Gastroesophageal sphincter (tissue), 4 donors: ENCODE measurements at places on chromosomes 6 and 20.
A peak's percentile ranks its signal among the peaks of the same experiment; 100 is the strongest.

DNA sequence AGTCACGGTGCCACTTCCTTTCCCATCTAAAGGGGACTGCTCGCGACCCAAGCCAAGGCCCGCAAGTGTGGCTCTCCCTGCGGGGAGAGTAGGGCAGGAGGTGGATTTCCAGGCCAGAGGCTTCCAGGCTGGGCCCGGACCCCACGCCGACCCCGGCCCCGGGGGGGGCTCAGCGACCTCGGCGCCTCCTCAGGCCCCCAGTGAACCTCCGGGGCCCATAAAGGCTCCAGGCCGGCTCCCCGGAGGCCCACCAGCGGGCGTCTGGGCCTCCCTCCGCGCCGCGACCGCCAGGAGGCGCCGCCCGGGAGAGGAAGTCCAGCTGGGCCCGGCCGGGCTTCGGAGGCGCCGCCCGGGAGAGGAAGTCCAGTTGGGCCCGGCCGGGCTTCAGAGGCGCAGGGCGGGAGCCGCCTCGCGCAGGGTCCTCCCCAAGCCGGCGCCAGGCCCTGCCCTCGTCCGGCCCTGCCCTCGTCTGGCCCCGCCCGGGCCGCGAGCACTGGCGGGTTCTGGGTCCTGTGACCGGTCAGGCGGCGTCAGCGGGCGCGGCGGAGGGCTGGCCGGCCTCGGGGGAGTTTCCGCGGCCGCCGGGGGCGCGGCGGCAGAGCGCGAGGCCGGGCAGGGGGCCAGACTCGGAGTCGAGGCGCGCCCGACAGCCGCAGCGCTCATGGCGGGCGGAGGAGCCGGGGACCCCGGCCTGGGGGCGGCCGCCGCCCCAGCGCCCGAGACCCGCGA lies at the start of gene RAB32:
Gene RAB32 (plus strand): TSS at position 623 of the 729 bp plus-strand sequence. CDS start 39 bp downstream, at position 662.
- peak within 1 kb of the TSS; percentile 70 for H3K4me3 ChIP-seq
- peak within 1 kb of the TSS; percentile 90 for H3K27ac ChIP-seq
- H3K36me3 ChIP-seq = no peaks in the 10 kb centered on the region
- ATAC-seq = peak; percentile 97

GRCh38 chr20:15865553-15865952 lies 707.7 kb downstream of the KIF16B start:
- no peaks in the 10 kb centered on the region for H3K36me3 ChIP-seq
- H3K27me3 ChIP-seq = no peaks in the 10 kb centered on the region
- no peak for ATAC-seq

- H3K4me1 ChIP-seq = peaks cover 7% of the 10 kb centered on the region
- no peaks in the 10 kb centered on the region for H3K36me3 ChIP-seq
- ATAC-seq = no peak
- H3K27me3 ChIP-seq = peaks cover 100% of the 10 kb centered on the region
Observed at GRCh38 chr20:38725148-38725901, 1.0 kb downstream of the SLC32A1 start.

GRCh38 chr6:108804956-108805355 lies 43.3 kb upstream of the ARMC2 start:
- H3K27ac ChIP-seq = no peak overlapping the region
- no peak overlapping the region for H3K4me3 ChIP-seq
- no peak for ATAC-seq

GRCh38 chr20:3080939-3081388 lies 3.6 kb downstream of the AVP start:
- no peak overlapping the region for H3K27ac ChIP-seq
- H3K27me3 ChIP-seq = peaks cover 74% of the 10 kb centered on the region
- ATAC-seq = peak; percentile 58
- no peaks in the 10 kb centered on the region for H3K4me1 ChIP-seq
- no peak overlapping the region for H3K4me3 ChIP-seq

- H3K27ac ChIP-seq = no peak overlapping the region
- H3K27me3 ChIP-seq = no peaks in the 10 kb centered on the region
- H3K4me1 ChIP-seq = no peaks in the 10 kb centered on the region
- no peak for ATAC-seq
- no peak overlapping the region for H3K4me3 ChIP-seq
Observed at GRCh38 chr6:142238881-142239280, 62.9 kb upstream of the ADGRG6 start.

DNA sequence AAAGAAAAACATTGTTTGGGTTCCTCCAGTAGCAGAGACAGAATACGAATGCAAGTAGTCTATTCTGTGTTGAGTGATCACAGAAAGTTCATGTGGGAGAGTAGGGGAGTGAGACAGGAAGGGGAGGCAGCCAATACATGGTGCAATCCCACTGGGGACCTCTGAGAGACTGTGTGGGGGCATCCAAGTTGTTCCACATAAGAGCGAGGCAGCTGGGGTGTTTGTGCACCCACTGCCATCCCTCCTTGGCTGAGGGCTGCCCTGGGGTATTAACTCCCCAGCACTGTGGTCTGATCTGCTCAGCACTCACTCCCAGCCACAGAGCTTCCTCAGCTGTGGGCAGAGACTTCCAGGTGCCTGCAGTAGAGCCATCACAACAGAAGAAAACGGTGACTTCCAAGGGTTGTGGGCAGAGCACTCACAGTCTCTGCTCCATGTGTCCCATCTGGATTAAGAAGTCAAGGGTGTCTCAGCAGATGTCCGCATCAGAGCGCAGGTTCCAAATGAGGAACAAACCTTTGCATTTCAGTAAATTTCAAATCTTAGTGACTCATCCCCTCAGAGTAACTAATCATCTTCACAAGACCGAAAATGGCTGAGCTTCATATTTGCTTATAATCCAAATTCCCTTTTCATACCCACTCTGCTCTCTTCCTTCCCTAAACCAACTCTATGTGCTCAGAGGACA lies 101.9 kb upstream of the NAA20 start:
- H3K27me3 ChIP-seq = no peaks in the 10 kb centered on the region
- no peak overlapping the region for H3K27ac ChIP-seq
- peak; percentile 52 for ATAC-seq
- no peaks in the 10 kb centered on the region for H3K4me1 ChIP-seq

DNA sequence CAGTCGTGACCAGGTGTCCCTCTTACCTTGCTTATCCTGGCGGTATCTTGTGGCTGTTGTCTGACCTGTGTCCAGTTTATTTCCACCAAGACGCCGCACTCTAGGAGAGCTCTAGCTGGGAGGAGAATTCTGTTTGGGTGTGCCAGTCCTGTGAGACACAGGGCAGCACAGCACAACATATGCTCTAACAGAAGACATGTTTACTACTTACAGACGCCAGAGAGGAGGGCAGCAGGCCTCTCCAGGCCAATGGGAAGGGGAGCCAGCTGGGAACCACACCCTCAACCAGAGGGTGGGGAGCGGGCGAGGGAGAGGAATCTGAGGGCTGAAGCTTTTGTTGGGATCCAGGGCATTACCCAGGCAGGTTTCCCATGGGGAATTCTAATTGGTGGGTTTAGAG lies 25.2 kb upstream of the FERMT1 start:
- no peaks in the 10 kb centered on the region for H3K36me3 ChIP-seq
- H3K4me3 ChIP-seq = no peak overlapping the region
- no peaks in the 10 kb centered on the region for H3K4me1 ChIP-seq
- H3K27me3 ChIP-seq = no peaks in the 10 kb centered on the region
- no peak overlapping the region for H3K27ac ChIP-seq

DNA sequence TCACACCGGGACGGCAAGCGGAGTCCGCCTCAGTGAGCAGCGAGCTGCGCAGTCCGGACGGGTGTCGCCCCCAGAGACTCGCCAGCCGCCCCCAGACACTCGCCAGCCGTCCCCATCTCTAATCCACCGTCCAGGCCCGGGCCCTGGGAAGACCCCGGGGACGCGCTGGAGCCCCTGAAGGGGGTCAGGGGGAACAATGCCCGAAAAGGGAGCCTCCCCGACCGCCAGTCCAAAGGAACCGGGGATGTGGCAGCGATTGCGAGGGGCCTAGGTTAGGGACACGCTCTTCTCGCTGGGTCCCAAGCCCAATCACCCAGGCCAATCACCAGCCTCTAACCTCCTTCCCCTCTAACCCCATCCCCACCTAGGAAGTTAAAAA lies 33.1 kb downstream of the TFAP2A start:
- no peak overlapping the region for H3K4me3 ChIP-seq
- no peaks in the 10 kb centered on the region for H3K36me3 ChIP-seq
- H3K27ac ChIP-seq = no peak overlapping the region
- ATAC-seq = no peak

DNA sequence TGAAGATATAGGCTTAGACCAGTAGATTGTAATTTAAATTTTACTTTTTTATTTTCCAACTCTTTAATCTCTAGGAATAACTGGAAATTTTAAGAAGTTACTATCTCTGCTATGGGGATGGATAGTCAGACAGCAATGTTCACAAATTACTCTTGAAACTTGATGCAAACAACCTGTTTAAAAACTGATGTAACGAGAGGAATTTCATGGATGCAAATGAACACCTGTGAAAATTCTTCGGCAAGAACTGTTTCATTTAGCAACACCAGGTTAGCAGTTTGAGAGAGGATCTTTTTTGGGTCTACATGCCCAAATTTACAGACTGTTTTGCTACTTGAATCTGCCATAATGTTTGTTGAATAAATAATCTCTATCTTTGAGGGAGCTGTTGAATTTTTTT lies 20.0 kb upstream of the RSPH3 start:
- no peaks in the 10 kb centered on the region for H3K4me1 ChIP-seq
- H3K36me3 ChIP-seq = no peaks in the 10 kb centered on the region
- no peak overlapping the region for H3K27ac ChIP-seq
- H3K27me3 ChIP-seq = no peaks in the 10 kb centered on the region
- no peak for ATAC-seq

DNA sequence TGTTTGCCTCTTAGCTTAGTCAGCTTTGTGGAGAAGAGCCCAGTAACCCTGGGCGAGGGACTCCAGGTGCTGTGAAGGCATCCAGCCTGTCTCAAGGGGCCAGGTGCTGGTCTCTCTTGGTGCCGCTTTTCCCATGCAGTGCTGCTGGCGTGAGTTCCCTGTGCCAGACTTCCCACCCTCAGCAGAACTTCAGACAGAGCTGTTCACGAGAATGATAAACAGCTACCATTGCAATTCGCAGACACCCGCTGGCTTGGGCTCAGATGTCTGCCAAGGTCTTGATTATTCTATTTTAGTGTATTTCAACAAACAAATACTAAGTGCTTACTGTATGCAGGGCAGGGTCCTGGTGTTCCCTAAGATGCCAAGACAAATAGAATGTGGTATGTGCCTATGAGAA lies 57.7 kb downstream of the RNF217 start:
- H3K4me3 ChIP-seq = no peak overlapping the region
- no peak for ATAC-seq
- no peaks in the 10 kb centered on the region for H3K4me1 ChIP-seq
- H3K27me3 ChIP-seq = no peaks in the 10 kb centered on the region
- H3K27ac ChIP-seq = no peak overlapping the region

- H3K4me1 ChIP-seq = no peaks in the 10 kb centered on the region
- H3K27ac ChIP-seq = no peak overlapping the region
- H3K4me3 ChIP-seq = no peak overlapping the region
Observed at GRCh38 chr6:21598674-21599023, 5.1 kb downstream of the SOX4 start.

DNA sequence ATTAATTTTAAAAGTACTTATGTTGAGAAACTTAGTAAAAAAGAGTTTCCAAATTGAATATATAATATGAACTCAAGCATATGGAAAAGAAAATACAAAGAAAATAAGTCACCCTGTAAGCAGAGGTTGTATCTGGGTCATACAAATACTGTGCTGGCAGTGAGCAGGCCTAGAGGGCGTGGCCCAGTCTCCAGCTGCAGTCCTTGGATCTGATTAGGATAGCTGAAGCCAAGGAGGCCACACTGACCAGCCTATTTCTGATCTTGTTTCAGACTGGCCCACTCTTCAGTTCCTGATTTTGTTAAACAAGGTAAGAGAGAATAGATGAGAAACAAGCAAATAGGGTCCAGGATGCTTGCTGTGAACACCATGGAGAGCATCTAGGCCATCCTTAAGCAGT lies 228.8 kb downstream of the EPM2A start:
- H3K27me3 ChIP-seq = no peaks in the 10 kb centered on the region
- ATAC-seq = no peak
- no peak overlapping the region for H3K4me3 ChIP-seq
- no peaks in the 10 kb centered on the region for H3K4me1 ChIP-seq

- H3K27me3 ChIP-seq = no peaks in the 10 kb centered on the region
- H3K27ac ChIP-seq = no peak overlapping the region
- H3K4me3 ChIP-seq = no peak overlapping the region
- no peaks in the 10 kb centered on the region for H3K36me3 ChIP-seq
- ATAC-seq = no peak
Observed at GRCh38 chr6:105301072-105301503, 101.8 kb downstream of the PREP start.

GRCh38 chr6:7047966-7048365 lies 59.8 kb upstream of the RREB1 start:
- no peak for ATAC-seq

DNA sequence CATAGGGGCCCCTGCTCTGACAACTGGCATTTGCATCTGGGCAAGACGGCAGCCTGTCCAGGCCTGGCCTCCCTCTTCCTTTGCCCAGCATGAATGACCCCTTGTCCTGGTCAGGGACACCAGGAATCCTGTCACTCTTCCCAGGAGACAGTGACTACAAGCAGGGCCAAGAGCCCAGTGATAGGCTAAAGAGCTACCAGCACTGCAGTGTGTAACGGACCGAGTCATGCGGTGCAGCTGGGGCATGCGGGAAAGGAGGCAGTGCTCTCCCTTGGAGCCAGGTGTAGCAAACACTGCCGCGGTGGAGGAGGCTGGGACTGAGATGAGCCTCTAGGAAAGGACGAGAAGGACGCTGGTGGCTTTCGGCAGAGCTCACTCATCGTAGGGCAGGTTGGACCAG lies 38.7 kb upstream of the DSP start:
- no peaks in the 10 kb centered on the region for H3K4me1 ChIP-seq
- no peaks in the 10 kb centered on the region for H3K27me3 ChIP-seq
- no peaks in the 10 kb centered on the region for H3K36me3 ChIP-seq
- no peak overlapping the region for H3K4me3 ChIP-seq

GRCh38 chr6:157811476-157812173 lies 11.4 kb upstream of the SNX9 start:
- no peak for ATAC-seq
- no peak overlapping the region for H3K27ac ChIP-seq
- H3K36me3 ChIP-seq = no peaks in the 10 kb centered on the region

- H3K27me3 ChIP-seq = peaks cover 15% of the 10 kb centered on the region
- no peak overlapping the region for H3K4me3 ChIP-seq
- ATAC-seq = no peak
- no peaks in the 10 kb centered on the region for H3K36me3 ChIP-seq
- H3K27ac ChIP-seq = no peak overlapping the region
Observed at GRCh38 chr20:45157962-45158361, 16.7 kb upstream of the PI3 start.

GRCh38 chr20:7031222-7031621 lies 263.7 kb downstream of the BMP2 start:
- H3K27me3 ChIP-seq = no peaks in the 10 kb centered on the region
- H3K36me3 ChIP-seq = no peaks in the 10 kb centered on the region
- H3K4me1 ChIP-seq = no peaks in the 10 kb centered on the region

DNA sequence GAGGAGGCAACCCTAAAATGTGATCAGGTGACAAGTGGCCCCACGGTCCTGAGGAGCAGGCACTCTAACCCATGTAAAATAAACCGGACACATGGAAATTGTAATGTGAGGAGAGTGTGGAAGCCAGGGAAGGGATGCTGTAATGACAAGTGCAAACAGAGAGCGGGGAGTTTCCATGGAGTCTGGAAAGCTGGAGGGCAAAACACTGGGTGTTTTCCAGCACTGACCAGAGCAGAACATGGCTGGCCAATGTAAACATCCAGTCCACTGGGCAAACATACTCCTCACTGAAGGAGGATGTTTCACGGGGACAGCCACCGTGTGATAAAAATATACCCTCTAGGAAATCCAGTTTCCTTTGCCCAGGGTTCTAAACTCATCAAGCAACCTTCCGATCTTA lies 219.0 kb upstream of the JARID2 start:
- H3K27me3 ChIP-seq = no peaks in the 10 kb centered on the region
- no peak overlapping the region for H3K4me3 ChIP-seq
- H3K4me1 ChIP-seq = peaks cover 8% of the 10 kb centered on the region

GRCh38 chr6:137494988-137495702 lies 951 bp upstream of the OLIG3 start:
- no peak overlapping the region for H3K27ac ChIP-seq
- H3K36me3 ChIP-seq = no peaks in the 10 kb centered on the region
- H3K4me3 ChIP-seq = no peak overlapping the region
- ATAC-seq = no peak
- peaks cover 99% of the 10 kb centered on the region for H3K27me3 ChIP-seq
